IMR-90 (cell line): ENCODE measurements at places on chromosomes 3 and 15.

DNA sequence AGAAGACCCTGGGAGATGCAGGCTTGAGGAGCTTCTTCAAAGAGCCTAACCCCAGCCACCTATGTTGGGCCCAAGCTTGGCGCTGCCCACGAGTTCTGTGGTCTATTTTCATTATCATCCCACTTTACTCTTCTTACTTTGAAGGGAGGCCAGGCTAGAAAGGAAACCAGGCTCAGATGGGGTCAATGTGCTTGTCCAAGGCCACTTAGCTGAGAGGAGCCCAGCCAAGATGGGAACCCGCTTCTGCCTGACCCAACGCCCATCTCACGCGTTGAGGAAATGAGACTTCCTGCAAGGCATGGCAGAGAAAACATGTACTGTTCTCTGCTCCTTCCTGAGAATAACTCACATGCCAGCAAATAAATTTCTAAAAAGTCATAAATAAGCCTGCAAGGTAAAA, 486.3 kb upstream of the PROK2 start:
- DNase-seq, result no peak

DNA sequence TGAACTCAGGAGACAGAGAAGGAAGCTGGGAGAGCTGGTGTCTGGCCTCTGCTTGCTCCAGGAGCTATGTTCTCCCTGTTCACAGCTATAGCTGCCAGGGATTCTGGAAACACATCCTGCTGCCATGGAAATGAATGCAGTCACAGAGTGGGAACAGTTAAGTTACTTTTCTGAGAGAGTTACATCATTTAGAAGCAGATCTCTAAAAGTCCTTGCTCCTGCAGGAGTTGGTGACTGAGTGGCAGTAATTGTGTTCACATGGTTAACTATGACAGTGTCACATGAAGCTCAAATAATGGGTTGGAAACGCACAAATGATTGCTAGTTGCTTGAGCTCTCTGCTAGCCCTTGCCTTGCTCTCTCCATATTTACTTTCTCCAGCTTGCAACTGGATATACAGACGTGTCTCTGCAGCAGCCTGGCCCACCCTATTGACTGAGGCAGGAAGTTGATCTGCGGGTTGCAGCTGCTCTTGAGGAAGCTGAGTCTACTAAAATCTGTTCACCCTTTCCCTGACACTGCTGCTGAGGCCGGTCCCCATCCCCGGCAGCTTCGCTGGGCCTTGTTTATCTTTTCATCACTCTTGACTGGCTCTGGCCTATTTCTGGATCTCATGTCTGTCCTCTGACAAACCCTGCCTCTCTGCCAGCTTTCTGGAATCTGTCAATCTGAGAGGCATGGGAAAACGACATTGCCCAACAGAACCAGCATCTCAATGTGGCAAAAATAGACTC, 16.7 kb upstream of the ISLR start:
- DNase-seq, result no peak

- DNase-seq, result no peak
Observed at GRCh38 chr3:46820852-46821251, 42.4 kb downstream of the MYL3 start.

- DNase-seq, result no peak
Observed at GRCh38 chr3:177333533-177334520, 136.5 kb upstream of the TBL1XR1 start.

DNA sequence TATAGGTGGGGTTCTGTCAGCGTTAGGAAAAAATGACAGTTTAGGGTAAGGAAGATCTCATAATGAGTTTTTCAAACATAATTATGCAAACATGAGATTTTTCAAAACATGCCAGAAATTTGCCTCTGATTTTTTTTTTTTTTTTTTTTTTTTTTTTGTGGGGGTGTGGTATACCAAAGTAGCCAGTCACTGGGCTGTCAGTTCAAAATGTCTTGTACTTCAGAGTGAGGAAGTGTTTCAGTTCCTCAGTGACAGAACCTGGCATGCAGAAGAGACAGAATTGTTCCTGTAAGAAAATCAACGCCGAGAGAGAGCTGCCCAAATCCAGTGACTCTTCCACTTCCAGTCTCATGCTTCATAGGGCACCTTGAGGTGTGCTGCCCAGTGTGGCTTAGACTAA, 9.7 kb downstream of the NCBP2 start:
- DNase-seq, result no peak

- DNase-seq, result no peak
Observed at GRCh38 chr15:48175126-48175525, 3.0 kb downstream of the MYEF2 start.

DNA sequence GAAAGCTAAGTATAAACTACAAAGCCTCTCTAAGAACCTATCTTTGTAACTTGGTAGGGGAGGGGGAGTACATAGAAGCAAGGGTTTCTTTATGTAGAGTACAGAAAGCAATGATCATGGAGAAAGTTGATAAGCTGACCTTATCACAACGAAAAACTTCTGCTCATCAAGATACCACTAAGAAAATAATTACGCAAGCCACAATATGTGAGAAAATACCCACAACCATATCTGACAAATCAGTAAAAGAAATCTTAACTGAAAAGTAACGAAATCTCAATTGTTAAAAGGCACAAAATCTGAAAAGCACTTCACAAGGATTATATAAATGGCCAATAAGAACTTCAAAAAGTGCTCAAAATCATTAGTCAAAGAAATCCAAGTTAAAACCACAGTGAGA, 35.1 kb upstream of the RPS17 start:
- DNase-seq, result no peak

- peak; percentile 39 for DNase-seq
Observed at GRCh38 chr3:31581660-31582059, 48.9 kb downstream of the STT3B start.

- peak; percentile 33 for DNase-seq
Observed at GRCh38 chr3:146747928-146748327, 142.8 kb upstream of the PLSCR5 start.

- DNase-seq, result no peak
Observed at GRCh38 chr15:64133623-64134344, 17.7 kb upstream of the SNX22 start.

DNA sequence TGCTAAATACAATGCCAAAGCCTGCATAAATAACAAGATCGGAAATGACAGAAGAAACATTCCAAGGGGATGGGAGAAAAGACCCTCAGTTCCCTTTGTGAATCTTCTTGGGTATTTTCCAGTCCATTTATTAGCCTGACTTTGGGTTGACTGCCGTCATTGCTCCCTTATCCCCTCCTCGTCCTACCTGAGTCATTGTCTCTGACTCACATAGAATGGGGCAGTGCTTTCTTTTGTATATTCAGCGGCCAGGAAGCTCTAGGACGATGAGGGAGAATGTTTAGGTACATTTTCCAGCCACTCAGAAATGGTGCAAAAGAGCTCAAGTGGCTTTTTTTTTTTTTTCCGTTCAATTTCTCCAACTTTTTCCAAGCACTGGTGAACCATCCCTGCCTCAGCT, 71.6 kb downstream of the KAT2B start:
- peak; percentile 17 for DNase-seq

DNA sequence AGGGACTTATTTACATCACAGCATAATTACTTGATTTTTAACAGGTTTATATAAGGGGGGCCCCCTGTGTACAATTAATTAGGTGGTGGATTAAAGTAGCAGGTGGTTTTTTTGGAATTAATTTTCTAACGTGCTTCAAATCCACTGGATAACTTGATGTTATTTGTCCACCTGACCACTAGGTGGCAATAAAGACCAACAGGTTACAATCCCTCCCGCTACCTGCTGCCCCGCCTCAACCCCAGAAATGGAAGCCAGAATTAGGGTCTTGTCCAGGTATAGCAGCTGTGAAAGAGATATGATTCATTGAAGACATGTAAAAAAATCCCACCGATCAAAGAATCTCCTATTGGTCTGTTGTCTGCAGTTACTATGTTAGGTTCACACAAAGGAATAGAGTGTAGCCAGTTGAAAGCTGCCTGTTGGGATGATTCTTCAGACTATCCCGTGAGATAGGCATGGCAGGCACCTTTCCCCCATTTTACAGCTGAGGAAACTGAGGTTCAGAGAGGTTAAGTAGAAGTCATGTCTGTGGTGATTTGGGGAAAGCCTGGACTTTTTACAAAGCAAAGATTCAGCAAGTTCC, 44.0 kb downstream of the MFSD1 start:
- DNase-seq, result no peak

- no peak for DNase-seq
Observed at GRCh38 chr3:55607844-55608243, 120.7 kb upstream of the WNT5A start.

GRCh38 chr15:57943171-57943570, 122.3 kb downstream of the ALDH1A2 start:
- DNase-seq, result no peak
